ENCODE measurements at places on chromosomes 4 and X.

DNA sequence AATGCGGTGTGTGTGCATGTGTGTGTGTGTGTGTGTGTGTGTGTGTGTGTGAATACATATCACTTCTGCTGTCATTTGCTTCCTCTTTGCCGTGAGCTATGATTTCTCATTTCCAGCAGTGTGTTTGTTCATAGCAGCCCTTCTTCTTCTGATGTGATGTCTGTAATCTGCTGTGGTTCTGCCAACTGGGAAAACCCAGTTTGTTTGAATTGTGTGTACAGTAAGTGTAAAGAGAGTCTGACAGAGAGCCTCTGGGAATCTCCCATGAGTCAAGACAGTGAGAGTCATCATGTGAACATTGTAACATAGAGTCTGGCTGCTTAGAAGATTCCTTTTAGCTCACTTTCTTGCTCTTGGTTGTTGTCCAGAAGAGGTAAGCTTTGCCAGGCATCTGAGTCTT is 8.4 kb upstream of the NWD2 start:
- no peak for DNase-seq

DNA sequence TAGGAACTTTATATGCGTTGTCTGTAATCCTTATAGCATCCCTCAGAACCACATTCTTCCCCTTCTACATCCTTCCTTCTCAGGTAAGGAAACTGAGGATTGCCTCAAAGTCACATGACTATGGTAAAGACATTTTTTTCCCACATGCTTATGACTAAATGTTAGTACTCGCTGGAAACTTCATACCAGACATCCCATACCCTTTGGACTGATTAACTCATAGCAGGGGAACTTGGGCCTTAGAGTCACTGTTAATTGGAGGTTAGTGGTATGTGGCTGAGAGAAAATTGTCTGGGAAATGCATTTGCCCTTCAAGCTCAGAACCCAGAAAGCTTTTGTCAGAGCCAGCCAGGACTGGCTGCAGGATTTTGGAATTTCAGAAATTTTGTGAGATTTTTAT is 155.0 kb downstream of the RELL1 start:
- no peak for DNase-seq

- DNase-seq, result no peak
Observed at GRCh38 chr4:30269850-30270249, 450.3 kb upstream of the PCDH7 start.

- no peak for DNase-seq
Observed at GRCh38 chr4:118797558-118798142, 38.3 kb downstream of the SEC24D start.

DNA sequence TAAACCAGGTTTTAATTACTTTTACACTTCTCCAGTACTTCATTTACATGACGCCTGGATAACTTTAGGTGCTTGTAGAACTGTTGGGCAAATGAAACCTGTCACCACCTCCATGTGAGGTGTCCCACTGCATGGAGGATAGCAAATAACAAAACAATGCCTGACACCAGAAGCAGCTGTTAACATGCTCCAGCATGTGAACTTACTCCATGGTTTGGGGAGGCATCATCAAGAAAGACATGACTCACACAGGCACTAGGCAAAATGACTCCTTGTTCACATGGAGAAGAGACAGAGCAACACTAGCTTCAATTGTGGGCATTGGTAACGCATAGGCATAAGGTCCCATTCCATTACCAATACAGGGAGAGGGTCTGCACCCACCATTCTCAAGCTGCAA is 198.1 kb upstream of the F9 start:
- no peak for DNase-seq

DNA sequence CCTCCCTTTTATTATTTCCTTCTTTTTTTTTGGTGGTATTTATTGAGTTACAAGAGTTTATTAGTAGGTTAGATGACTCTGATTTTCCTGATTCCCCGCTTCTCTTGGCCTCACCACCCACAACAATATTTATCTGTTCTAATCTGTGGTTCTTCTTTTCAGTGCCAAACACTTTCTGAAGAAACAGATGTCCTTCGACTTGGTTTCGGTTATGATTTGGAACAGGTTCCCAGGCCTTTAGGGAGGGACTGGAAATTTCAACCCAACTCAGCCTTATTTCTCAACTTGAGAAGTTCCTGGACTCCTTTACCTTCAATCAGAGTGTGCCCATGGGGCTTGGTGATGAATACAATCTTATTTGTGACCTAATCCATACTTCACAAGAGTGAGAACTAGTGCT is 108.1 kb downstream of the UCHL1 start:
- DNase-seq, result no peak

Measured in sigmoid colon (tissue), 7 donors.